ENCODE measurements at places on chromosomes 11 and 22.

DNA sequence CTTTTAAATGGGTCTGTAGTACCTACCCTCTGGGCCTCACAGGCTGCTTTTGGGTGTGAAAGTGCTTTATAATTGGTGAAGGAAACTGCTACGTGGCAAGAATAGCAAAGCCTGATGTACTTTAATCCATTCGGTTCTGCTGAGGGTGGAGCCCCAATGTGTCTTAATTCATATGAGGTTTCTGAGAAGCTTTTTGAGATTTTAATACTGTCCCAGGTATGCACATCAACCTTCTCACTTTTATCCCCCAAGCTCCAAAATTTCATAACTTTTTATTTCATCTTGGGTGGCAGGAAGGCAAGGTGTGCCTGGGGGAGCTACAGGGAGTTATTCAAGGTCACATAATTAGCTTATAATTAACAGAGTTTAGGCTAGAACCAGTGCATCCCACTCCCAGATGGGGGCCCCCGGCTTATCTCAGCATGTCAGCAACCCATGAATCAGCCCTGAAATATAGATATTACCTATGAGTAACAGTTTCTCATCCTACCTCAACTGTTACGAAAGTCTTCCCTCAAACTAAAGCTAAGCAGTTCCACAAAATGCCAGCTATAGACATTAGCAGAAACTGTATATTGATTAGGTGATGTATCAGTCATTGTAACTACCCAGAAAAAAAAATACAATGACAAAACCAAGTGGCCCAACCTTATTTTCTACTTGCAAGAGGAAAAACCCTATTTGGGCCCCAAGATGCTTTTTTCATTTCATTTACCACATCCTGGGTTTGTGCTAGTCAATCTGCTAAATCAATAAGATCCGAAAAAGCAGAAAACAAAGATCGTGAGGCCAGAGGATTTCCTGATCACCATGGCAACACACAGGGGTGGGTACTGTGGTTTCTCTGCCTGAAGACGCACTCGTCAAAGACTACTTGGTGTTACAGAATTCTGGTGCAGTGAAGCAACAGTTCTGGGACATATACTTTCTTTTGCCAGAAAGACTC lies 26.7 kb downstream of the CD44 start:
- no peak for DNase-seq

DNA sequence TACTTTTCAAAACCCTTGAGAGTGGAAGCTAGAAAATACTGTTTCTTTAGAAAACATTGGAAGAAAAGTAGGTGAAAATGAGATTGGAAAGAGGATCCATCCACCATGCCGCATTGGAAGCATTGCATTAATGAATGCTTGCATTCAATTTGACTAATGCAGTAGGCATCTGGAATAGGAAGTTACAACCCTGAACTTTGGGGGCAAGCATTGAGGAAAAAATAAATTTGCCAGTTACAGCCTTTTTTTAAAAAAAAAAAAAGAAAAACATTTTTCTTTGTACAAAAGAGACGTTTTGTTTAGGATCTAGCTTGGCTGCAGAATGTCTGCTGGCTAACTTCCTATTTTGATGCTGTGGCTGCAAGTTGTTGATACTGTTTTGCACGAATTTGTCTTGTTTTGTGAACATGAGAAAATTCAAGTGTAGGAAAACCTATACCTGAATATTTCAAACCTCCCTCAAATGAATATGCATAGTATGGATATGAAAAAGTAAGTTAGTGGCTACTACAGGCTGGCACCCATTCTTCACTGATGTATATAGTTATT lies 28.1 kb downstream of the RTN3 start:
- DNase-seq: no peak

GRCh38 chr11:10305262-10305963 lies 540 bp downstream of the ADM start:
- DNase-seq: no peak

- no peak for DNase-seq
These were observed 356.7 kb downstream of the TBC1D22A start for GRCh38 chr22:47119181-47119580.

- no peak for DNase-seq
These were observed 97.7 kb downstream of the RBFOX2 start for GRCh38 chr22:35930933-35931332.

GRCh38 chr22:40919446-40919845 lies 31.7 kb upstream of the RBX1 start:
- no peak for DNase-seq

DNA sequence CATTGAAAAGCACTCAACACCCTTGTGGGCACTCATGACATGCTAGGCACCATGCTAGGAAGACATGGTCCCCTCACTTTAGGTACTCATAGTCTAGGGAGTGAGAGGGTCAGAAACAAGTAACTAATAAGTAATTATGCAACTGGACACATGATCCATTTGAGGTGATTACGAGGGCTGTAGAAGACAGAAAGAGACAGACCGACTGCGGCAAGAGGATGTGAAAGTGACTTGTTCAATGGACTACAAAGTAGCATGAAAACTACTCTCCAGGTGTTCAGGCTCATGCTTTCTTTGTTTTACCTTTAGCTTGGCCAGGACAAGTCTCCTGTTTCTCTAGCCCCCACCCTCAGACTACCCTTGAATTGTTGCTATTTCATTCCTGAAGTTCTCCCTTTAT lies 310.8 kb upstream of the SORL1-AS1 start:
- DNase-seq: no peak

GRCh38 chr11:27107548-27107947 lies 66.9 kb downstream of the BBOX1 start:
- no peak for DNase-seq

- DNase-seq: no peak
These were observed 1.0 kb downstream of the PHETA2 start for GRCh38 chr22:42074846-42075676.

GRCh38 chr11:17267576-17267975 lies 9.0 kb upstream of the NUCB2 start:
- DNase-seq: no peak

DNA sequence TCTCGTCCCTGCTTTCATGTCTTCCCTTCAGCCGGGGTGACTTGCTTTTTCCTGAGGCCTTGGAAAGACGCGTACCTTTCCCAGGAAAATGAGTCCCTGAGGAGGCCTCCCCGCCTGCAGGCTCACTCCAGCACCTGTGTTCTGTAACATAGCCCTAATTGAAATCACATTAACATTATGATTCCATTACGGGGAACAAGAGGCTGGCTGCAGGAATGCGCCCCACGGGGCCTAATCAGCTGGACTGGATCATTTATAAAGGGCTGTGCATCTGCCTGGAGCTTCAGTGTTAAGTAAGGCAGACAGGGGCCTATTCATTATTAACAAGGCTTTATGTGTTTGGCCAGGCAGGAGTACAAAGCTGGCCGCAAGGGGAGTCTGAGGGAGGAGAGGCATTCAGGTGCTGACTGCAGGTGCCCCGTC lies 41.9 kb upstream of the TSPAN18 start:
- DNase-seq: no peak

DNA sequence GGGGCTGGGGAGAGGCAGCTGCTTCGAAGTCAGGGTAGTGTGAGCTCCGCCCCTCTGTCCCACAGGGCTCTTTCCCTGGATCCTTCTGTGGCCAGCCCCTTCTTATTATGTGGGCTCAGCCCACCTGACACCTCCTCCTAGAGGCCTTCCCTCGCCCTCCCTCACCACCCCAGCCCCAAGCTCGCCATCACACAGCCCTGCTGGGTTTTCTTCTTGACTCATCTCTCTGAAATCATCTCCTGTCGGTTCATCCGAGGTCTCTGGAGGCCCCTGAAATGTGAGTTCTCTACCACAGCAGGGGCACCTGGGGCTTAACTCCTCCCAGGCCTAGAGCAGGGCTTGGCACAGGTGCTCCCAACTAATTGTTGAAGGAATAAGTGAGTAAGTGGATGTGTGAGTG lies 65.2 kb downstream of the CACNA1I start:
- no peak for DNase-seq

GRCh38 chr11:113805640-113806039 lies 26.0 kb downstream of the CLDN25 start:
- no peak for DNase-seq

- DNase-seq: no peak
These were observed 28.9 kb downstream of the NAP1L4 start for GRCh38 chr11:2963112-2963754.

DNA sequence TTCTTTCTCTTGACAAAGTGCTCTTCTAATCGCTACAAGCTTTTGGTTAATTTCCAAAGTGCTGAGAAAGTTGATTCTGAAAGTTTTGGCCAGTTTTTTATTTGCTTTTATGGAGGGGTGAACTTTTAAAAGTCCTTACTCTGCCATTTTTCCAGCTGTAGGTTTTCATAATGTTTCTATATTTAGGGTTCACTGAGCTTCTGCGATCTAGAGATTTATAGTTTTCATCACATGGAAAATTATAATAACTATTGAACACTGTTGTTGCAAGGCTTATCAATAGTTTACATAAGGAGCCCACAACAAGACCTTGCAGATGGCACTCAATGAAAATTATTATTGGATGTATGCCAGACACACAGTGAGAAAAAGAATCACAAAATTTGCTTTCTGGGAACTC lies 55.1 kb downstream of the DLG2 start:
- no peak for DNase-seq
